GM12892 (cell line): ENCODE measurements at places on chromosomes 7 and 10.

DNA sequence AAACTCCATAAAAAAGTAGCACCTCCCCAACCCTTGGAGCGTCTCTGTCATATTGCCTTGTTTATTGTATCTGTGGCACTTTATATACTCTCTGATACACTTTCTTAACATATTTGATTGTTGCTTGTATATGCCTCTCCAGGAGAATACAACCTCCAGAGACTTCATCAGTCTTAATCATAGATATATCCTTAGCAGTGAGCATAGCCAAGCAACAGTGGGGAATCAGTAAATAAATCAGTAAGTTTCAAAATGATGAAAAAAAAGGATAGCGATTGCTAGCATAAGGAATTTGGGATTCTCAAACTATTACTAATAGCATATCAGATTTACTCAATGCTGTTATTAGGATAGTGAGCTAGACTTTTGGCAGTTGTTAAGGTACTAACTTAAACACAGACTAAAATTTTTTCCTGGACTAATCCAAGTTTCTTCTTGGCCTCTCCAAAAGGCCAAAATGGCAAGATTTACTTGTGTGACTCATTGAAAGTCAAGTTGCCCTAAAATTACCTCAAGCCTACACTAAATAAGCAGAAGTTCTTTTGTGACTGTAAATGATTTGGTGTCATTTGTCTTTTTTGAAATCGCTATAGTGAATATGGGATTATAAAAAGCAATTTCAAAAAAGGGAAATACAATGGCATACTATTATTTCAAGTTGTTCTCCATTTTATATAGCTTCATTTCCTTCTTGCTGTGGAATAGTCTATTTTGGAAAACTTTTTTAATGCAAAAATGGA lies 177.9 kb downstream of the CHN2 start:
- no peak for DNase-seq

DNA sequence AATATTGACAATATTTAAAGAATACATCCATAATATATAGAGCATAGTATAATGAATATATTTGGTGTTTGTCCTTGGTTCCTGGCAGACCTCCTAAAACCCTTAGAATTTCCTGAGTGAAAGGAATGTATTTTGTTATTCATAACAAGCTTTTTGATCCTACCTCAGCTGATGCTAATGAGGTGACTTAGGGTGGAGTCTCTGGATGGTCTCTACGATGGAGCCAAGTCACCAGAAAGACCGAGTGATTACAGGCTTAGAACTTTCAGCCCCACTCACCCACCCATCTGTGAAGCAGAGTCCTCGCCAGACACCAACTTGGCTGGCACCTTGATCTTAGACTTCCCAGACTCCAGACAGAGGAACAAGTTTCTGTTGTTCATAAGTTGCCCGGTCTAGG lies 35.9 kb downstream of the UPF2 start:
- no peak for DNase-seq

- DNase-seq: no peak
Measured at GRCh38 chr7:44976040-44976745, 2.6 kb downstream of the MYO1G start.

DNA sequence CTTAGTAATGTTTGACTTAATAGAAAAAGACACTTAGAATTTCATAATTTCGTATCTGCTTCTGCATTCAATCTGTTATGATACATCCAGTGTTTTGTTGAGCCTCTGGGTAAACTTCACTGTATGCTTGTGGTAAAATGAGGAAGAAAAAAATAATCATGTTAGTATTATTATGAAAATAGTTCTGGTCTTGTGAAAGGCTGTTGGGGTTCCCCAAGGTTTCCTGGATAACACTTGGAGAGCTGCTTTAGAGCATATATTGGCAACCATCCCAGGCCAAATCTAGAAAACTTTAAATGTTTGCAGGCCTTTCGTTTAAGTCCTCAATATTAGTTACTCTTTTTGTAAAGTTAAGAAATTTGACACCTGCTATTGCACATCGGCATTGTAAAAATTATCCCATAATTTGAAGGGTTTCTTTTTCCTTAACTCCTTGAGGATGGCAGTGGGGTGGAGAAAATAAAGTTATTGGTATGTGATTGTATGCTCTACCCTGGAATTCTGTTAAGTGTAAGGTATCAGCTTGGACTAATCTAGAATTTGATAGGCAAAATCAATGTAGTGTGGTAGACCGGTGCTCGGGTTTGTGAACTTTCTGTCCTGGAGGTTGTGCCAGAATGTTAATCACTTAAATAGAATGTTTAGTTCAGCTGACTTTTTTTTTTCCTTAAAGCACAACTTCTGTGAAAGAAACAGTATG lies 54.5 kb downstream of the WAC start:
- DNase-seq: no peak

DNA sequence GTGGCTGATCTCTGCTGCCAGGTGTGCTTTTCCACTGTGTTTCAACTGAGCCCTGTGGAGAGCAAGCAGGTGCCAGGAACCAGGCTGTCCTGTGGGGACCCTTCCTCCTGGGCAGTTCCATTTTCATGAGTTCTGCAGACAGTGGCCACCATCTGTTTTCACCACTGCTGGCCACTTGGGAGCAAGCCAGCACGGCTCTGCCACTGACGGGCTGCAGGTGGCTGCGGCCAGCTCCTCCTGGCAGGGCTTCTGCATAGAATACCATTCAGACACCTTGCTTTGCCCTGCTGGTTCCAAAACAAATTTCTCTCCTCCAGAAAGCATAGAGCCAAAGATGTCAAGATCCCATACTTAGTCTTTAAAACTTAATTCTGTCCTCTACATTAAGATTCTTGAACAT lies 48.3 kb downstream of the LANCL2 start:
- no peak for DNase-seq

GRCh38 chr10:35391153-35391953 lies 55.0 kb downstream of the CCNY start:
- no peak for DNase-seq

DNA sequence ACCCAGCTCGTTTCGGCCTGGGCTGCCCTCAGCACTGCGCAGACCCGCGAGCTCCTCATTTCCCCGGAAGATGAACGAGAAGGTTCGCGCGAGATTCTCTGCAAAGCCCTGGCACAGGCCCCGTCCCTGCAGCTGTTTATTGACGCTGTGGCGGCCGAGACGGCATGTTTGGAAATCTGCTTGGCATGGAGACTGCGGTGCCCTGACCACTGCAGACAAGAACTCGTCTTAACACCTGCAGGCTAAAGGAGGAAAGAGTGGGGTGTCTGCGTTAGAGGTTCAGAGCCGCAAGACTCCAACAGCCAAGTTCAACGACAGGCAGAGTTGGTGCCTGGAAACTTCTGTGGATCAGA lies 125.6 kb downstream of the DNAJB6 start:
- DNase-seq: no peak

DNA sequence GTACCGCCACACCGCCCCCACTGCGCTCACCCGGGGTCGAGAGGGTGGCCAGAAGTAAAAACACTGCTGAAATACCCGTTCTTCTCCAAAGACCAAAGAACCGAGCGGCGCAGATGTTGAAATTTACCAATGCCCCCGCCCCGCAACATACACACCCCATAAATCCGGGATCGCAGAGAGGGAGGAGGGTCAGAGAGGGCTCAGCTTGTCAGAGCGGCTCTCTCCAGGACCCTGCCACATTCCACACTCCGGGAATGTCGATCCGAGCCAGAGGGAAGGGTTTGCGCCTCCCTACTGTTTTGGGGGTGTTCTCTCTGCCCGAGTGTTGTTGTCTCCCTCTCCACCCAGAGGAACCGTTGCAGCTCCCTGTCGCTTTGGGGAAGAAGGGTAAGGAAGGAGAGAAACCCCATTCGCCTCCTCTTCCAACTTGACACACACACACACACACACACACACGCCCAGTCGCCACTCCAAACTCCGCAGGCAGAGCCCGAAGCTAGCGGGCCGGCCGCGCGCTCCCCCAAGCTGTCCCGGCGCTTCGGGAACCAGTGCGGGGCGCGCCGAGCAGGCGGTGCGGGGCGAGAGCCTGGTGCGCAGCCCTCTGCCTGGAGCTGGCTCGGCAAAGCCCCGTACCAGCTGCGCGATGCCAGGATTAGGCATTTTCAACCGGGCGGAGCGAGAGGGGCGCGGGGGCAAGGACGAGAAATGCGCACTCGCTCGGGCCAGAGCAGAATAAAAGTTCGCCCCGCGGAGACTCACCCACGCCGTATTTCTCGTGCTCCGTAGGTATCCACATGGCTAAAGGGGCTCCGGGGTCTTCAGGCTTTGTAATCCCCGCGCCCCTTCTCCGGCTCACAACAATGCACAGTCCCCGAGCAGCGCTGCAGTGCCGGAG lies 609 bp downstream of the DOCK4 start:
- peak; percentile 17 for DNase-seq

GRCh38 chr10:48193556-48193955 lies 80.9 kb downstream of the FRMPD2 start:
- DNase-seq: no peak

- DNase-seq: no peak
Measured at GRCh38 chr10:56178210-56178609, 182.8 kb downstream of the ZWINT start.

- DNase-seq: no peak
Measured at GRCh38 chr7:140810830-140811556, 113.7 kb downstream of the BRAF start.

DNA sequence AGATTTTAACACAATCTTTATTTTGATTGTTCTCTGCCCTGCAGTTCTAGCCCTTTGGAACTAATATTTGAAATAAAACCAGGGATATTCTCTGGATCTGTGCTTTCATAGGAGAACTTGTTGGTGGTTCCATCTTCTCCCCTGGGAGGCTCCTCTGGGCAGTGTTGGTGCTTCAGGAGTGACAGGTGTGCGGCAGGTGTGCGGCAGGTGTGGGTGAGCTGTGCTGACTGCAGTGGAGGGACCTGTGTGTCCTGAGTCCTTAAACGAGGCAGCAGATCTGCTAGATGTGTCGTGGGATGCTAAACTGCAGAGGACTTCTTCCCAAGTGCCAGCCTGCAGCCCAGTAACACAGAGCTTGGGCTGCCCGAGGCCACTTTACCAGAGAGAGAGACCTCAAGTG lies 98.4 kb downstream of the LYZL1 start:
- no peak for DNase-seq

DNA sequence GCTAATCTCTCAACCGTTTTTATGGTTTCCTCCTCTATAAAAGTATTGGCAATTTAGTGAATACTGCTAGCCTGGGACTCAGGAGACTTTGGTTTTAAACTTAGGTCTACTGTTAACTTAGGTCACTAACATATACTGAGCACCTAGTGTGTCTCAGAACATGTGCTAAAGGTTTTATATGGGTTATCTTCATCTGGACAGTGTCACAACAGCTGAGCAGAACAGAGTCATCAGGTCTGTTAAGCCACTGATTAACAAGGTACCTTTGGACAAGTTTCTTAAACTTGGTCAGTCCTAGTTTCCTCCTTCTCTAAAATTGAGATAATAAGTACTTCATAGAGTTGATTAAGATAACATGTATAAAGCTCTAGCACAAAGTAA lies 30.6 kb downstream of the NET1 start:
- no peak for DNase-seq
